Stimulated activated CD8-positive, alpha-beta memory T cell treated with anti-CD3 and anti-CD28 coated beads, Interleukin-7, amount 100 ng/mL, for 1 hour (primary cell): ENCODE measurements at places on chromosomes 11 and 22.

DNA sequence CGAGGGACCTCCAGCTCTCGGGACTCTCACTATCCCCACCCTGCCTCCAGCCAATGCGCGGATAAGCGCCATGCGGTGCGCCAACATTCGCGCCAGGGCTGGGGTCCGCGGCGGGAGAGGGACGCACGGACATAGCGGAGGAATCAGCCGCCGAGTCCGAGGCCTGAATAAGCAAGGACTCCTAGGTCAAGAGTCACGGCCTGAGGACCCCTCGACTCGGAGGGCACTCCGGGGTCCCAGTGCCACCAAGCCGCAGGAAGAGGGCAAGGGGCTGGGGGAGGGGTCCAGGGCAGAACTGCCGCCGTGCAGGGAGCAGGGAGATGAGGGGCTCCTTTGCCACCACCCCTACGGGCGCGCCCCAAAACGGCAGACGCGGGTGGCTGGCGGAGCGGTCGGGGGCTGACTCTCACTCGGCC is 552 bp downstream of the DSCAML1 start:
- DNase-seq: no peak

GRCh38 chr11:48037709-48038468 is 57.5 kb downstream of the PTPRJ start:
- DNase-seq: no peak

DNA sequence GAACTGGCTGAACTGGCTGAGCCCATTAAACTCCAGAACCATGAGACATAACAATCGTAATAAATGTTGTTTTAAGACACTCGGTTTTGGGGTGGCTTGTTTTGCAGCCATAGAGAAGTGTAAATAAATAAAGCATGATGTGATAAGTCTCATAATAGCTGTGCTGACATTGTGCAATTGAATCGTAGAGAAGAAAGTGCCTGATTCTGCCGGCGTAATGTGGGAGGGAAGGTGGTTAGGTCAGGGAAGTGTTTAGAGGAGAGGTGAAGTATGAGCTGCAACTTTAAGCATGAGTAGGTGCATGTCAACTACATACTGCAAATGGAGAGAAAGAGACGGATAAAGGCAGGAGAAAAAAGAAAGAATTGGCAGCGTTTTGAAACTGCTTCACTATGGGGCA is 217.1 kb downstream of the BLID start:
- no peak for DNase-seq

DNA sequence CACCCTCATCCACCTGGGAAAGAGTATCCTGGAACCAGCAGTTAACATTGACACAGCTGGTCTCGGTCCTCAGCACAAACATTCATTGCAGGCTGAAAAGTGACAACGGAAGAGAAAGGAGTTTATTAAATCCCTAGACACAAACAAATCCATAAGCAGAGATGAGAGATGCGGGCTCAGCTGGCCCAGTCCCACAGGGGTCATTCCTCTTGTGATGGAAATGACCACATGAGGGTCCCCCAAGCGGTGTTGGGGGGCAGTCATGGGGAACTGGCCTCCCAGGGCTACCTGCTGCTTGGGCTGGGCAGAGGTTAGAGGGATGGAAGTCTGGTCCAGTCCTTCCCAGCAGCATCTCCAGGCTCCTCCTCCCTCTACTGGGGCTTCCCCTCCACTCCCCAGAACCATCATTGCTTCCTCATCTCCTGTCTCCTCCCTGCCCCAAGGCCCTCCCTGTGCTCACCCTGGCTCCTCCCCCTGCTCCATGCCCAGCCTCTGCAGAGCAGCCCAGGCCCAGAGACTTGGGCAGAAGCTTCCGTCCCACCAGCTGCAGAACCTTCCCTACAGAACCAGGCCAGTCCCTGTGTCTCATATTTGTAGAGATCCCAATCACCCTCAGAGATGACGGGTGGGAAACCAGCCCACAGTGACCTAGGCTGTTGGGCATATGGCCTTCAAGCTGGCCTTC is 5.4 kb upstream of the IGLL5 start:
- no peak for DNase-seq

DNA sequence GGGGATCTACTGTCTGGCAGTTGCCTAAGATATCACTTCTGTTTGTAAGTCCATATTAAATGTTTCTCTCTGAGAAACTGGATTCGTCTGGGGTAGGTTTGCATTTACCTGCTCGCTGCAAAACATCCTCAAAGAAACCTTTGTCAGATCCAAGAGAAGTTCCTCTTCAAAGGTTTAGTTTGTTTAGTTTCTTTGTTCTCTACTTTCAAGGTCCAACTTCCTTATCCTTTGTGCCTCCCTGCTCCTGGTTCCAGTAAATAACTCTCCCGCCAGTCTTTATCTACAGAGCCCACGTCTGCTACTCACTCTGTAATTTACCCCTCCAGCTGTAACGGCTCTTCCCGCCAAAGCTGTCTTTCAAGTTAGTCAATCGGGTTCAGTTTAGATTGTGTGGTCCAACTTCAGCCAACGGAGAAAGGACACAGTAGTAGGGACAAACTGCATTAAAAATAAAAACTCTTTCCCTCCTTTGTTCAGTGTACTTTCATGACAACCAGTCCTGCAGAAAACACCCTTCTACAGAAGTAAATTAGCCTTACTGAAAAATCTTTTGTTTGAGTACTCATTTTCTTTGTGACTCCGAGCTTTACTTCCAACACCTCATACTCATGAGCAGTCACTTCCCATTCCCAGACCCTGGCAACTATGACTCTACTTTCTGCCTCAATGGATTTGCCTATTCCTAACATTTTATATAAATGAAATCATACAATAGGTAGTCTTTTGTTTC is 41.0 kb downstream of the TMPRSS5 start:
- no peak for DNase-seq

GRCh38 chr11:60064111-60064510 is 7.6 kb downstream of the MS4A3 start:
- no peak for DNase-seq

DNA sequence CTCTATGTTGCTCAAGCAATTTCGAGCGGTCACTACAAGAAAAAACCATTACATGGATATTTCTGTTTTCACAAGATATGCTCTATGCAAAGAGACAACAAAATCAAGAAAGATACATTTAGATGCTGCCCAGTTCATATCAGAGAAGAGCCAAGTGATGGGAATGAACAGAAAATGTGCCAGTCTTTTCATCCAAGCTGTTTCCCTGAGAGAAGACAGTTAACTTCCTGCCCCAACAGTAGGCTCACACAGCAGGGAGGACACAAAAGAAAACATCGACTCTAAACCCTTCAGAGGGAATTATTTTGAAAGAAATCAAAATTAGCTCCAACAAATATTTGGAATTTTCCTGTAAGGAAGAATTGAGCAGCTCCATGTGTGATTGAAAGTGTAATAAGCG is 11.6 kb downstream of the JAML start:
- DNase-seq: no peak

- no peak for DNase-seq
Measured at GRCh38 chr11:95675585-95675984, 114.0 kb downstream of the FAM76B start.

- DNase-seq: no peak
Measured at GRCh38 chr22:44703255-44703870, 1.4 kb downstream of the PRR5 start.

- no peak for DNase-seq
Measured at GRCh38 chr11:72075109-72075508, 5.2 kb downstream of the NUMA1 start.

GRCh38 chr11:44680982-44681597 is 45.7 kb upstream of the TSPAN18 start:
- DNase-seq: no peak

DNA sequence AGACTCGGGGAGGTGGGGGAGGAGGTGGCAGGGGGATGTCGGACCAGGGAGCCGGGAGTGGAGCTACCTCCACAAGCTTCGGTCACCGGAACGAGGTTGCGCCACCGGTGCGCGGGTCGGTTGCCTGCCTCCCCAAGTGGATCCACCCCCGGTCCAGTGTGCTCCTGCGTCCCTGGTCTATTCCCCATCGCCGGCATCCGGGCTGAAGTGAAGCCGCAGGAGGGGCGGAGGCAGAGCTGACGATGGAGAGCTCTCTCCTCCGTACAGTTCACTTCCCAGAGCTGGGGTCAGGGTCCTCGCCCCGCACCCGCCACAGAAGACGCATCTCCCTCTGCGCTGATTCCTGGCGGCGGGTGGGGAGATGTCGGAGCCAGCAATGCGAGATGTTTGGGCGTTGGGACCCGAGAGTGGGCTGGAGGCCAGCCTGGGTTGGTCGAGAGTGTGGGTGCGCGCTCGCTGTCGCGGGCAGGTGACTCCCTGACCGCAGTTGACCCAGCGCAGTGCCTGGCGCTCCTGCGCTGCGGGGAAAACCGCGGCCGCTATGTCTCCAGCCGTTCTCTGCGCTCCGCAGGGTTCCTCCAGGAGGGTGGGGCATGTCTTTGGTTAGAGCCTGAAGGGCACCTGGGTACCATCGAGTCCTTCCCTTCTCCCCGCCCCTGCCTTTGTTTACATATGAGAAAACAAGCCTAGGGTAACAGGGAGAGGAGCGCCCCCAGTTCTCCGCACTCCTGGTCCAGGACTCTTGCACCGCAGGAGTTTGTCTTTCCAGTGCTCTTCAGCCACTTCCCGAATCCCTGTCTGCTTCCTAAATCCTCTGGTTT is 1.7 kb downstream of the C11orf96 start:
- DNase-seq: no peak

DNA sequence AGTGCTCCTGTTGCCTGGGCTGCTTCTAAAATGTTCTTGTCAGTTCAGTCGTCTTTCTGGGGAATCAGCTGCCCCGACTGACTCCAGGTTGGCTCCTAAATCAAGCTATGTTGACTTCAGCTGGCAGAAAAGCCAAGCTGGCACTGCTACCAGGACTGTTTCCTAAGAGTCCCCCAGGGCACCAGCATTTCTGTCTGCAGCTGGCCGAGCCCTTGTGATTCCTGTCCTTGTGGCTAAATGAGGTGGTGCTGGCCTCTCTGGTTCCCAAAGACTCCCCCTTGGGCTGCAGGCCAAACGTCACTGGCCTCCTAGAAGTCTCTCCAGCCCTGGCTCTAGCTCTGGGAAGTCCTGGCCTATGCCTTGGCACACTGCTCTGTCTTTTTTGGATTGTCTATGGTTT is 31.1 kb downstream of the GRAMD1B start:
- DNase-seq: no peak

DNA sequence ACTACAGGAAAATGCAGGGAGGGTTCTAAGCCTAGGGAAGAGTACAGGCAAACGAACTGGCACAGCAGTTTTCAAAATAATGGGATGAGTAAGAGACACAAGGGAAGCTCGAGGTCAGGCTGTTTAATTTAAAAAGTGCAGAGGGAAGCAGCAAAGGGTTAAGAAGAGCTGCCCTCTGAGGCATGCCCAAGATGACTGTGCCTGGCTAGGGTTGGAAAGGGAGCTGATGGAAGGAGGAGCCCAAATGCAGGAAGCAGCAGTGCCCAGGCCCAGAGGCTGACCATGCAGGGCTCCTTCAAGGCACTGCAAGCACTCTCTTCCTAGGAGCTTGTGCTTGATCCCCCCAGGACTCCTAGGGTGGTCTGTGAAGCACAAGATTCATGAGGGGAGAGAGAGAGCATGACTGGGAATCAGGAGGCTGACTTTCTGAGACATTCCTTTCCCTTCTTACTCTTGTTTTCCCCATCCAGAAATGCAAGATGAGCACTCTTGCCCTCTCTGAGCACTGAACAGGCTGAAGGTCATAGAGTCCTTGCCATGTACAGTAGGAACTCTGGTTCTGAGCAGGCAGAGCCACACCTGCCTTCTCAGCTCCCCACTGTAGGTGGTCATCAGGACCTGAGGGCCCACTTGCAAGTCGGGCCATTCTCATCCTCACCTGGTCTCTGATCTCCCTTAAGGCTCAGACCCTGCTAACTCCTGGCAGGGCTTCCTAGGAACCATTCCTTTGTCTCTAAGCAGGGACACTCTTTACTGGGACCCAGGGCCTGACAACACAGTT is 46.7 kb upstream of the DRD2 start:
- no peak for DNase-seq

DNA sequence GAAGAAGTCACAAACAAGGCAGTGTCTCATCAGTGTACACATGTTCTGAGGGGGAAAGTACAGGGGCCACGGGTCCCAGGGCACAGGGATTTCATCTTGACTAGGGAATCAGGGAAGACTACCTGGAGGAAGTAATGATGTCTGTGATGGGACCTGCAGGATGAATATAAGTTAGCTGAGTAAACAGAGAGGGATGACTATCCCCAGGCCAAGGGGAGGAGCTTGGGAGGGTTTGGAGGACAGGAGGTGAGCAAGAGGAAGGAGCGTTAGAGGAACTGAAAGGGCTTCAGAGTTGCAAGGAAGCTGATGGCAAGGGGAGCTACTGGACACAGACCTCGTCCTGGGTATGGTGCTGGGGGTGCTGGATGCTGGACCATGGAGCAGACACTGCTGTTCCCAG is 56.4 kb downstream of the TRAF6 start:
- no peak for DNase-seq

DNA sequence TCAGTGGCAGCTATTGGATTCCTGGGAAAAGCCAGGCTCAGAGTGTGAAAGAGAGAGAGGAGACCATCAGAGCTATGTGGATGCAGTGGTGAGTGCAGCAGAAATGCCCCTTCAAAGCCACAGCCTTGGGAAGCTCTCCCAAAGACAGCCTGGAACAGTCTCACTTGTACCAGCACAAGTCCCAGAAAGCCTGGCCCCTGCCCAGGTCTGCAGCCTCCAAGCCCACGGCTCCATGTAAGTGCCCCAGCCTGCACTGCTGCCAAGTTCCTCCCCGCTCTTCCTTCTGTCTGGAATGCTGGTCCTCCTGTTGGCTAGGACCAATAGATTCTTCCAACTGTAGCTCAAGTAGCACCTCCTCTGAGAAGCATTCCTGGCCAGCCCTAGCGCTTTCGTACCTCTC is 539.7 kb downstream of the MIAT start:
- no peak for DNase-seq

DNA sequence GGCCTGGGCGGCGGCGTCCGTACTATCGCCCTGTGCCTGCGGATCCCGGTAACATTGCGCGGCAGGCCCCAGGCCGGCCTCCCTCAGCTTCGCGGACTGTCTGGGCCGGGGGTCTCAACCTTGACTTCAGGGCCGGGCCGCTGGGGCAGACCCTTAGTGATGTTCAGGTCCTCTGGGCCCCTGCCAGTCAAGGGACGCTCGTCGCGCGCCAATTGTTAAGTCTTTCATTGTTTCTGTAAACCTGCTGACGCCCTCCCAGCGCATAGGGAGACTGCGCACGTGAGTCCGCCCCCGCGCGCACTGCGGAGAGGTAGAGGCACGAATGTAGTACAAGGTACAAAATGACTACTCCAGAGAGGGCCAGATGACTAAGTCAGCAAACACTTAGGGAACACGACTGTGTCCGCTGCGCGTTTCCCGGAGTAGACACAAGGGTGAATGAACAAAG is 451 bp upstream of the HDHD5 start:
- no peak for DNase-seq
